Activated T-cell treated with anti-CD3 and anti-CD28 coated beads, Interleukin-2, amount 50 U/mL, for 24 hours (primary cell): ENCODE measurements at places on chromosomes 12 and 14.

- DNase-seq: no peak
These were observed 35.9 kb downstream of the RBM19 start for GRCh38 chr12:113930249-113930648.

GRCh38 chr14:73712071-73712506 is 2.1 kb downstream of the PNMA1 start:
- no peak for DNase-seq

- DNase-seq: no peak
These were observed 308.4 kb upstream of the LRFN5 start for GRCh38 chr14:41298328-41298690.

GRCh38 chr12:113220593-113221180 is 577 bp upstream of the TPCN1 start:
- DNase-seq: no peak

DNA sequence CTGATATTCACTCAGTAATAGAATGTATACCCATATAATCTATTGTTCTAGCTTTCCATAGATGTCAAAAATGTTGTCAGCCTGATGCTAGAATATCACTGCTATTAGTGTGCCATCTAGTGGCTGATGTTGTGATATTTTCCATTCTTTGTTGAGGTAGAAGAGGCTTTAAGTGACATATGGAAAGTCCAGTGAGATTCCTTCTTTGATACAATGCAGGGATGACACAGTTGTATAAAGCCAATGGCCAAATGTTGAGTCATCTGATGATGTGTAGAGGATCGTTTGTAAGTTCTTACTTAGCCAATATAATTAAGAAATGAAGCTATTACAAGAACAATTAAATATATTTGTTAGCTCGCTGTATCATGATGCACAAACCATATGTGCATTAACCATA is 58.1 kb upstream of the PCED1B start:
- no peak for DNase-seq

DNA sequence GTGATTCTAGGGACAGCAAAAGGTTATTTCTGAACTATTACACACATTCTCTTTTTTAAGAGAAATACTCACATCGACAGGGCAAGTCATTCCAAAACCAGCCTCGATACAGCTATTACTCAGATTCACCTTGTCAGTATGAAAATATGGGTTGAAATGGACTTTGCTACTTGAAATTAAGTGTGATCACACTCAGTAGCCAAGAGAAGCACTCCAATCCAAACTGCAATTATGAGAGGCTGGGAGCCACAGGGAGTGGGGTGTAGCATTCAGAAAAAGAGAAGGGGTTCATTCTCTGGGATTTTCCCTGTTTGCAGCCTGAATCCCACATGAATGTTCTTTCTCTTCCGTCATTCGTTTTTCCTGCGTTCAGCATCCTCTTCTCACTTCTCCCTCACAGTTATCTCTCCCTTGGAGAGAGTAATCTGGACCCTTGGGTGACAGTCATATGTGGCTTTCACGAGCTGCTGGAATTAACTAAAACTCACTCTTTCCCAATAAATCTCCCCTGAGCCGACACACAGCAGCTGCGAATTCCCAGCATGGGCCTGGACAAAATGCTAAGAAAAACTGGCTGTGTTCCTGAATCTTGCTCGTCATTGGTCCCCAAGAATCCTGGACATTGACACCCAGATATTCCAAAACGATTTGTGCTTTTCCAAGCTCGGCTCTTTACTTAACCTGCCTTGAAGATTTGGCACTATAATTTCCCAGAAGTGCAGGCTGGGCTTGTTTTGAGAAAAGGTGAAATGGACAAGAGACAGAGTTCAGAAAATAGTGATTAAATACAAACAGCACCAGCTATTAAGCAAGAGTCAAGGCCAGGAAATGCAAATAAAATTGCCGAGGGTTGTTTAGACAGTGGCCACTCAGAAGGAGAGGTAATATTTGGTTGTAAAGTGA is 199.5 kb upstream of the PLEKHG7 start:
- DNase-seq: no peak

- no peak for DNase-seq
These were observed 39.4 kb upstream of the CSRNP2 start for GRCh38 chr12:51122844-51123243.

DNA sequence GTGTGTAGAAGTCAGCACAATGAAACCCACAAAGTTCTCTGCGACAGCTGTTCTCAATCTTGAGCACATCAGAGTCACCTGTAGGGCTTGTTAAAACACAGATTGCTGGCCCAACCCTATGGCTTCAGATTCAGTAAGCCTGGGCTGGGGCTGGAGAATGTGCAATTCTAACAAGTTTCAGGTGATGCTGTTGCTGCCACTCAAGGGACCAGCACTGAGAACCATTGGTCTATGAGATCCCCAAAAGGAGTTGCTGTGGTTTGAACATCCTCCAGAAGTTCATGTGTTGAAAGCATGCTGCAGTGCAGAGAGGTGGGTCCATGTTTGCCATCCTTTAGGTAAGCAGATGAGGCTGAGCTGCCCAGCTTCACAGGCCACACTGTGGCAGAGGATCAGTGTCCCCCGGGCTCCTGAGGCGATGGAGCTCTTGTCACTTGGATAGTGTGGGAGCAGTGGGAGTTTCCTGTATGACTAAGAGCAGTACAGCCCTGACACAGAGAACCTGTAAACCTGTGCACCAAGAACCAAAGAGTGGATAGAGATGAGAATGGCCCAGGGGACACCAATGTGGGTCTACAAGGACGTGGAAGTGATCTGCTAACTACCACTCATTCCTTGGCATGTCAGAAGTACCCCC is 8.0 kb upstream of the RTRAF start:
- no peak for DNase-seq

GRCh38 chr12:8948701-8949341 is 624 bp downstream of the M6PR start:
- peak; percentile 41 for DNase-seq

DNA sequence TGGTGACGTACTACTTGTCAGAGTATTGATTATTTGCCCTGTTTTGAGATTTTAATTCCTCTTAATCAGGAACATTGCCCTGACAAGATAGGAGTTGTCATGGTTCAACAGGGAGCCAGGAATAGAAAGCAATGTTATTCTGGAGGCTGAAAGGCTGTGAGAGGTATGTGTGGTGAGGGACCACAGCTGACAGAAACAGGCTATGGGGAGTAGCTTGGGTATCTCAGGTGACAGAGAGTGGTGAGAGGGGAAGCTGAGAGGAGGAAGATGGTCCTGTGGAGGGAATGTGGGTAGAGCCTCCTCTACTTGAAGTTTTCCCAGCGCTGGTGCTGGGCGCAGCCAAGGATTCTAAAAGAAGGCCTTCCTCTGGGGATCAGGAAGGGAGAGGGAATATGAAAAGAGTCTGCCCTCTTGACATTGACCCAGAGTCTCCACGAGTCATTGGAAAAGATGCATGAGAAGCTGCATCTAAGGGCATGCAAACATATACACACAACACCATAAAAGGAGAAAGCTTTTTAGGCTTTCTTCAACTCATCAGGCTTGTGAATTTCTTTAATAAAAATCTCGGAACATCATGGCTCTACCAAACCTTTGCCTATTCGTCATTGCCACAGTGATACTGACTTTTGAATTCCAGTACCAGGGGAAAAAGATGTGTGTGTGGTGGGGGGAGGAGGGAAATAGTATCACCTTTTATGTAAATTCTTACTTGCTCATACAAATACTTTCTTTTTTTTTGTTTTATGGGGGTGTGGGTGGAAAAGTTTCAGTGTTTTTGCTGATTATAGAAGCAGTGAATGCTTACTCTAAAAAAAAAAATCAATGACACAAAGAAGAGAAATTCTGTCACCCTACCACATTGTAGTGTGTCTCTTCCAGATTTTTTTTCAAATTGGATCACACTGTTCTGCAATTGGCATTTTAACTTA is 39.9 kb upstream of the DHRS7 start:
- DNase-seq: no peak

DNA sequence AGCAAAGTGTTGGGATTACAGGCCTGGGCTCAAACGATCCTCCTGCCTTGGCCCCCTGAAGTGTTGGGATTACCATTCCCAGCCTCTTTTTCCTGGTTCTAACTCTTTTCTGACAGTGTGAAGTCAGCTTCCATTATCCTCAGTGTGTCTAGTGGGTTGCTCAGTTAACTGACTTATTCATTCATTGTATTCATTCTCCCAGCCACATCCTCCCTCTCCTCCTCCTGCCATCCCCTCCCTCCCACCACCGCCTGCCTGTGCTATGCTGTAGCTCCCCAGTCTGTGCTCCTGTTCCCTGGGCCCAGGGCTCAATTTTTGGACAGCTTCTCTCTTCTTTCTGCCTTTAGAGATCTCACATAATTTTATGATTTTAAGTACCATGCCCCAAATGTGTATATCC is 19.4 kb downstream of the ATP6V0A2 start:
- no peak for DNase-seq

- no peak for DNase-seq
These were observed 536.8 kb upstream of the ATP2B1 start for GRCh38 chr12:90245391-90245790.

DNA sequence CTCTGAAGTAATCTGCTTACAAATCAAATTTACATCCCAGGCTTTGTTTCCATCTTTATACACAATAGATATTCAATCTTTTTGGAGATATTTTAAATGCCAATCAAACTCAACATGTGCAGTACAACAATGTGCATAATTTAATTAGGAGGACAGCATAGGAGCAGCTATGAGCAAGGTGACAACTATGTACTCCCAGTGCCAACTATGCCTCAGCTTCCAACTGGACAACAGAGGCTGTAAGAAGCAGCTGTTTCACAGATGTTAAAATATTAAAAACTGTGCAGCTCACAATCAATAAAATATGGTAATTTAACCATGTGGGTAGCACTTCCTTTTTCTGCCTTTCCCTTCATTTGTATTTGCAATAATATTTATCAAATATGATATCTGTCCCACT is 99.9 kb downstream of the ST8SIA1 start:
- no peak for DNase-seq

DNA sequence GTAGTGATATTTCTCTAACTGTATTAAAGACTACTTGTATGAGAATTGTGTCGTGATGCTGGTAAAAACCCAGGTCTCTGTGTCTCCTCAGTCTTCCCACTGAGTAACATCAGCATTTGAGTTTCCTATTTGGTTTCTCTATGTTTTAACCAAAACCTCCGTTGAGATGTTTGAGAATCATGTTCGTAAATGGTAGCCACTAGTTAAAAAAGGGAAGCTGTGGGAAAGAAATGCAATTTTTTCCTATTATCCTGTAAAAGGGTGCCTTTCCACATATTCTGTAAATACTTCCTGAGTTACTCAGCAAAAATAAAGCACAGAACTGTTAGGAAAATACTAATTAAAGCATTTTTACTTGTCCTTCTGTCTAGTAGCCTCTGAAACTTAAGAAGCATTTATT is 7.0 kb downstream of the CLEC1B start:
- no peak for DNase-seq

DNA sequence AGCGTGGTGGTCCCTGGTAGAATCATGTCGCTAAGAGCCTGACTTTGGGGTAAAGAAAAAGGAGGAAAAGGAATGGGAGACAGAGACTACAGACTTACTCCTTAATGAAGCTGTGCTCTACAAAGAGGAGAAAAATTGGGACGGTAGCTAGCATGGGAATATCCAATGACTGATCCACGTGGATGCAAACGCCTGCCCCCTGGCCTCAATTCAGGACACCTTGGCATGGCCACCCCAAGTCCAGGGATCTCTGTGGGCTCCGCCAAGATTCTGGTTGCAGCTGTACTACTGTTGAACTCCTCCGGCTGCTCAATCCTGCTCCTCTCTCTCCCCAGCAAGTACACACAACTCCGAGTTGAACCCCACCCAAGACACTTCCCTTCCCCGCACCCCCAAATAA is 70.5 kb upstream of the DIO3 start:
- no peak for DNase-seq

DNA sequence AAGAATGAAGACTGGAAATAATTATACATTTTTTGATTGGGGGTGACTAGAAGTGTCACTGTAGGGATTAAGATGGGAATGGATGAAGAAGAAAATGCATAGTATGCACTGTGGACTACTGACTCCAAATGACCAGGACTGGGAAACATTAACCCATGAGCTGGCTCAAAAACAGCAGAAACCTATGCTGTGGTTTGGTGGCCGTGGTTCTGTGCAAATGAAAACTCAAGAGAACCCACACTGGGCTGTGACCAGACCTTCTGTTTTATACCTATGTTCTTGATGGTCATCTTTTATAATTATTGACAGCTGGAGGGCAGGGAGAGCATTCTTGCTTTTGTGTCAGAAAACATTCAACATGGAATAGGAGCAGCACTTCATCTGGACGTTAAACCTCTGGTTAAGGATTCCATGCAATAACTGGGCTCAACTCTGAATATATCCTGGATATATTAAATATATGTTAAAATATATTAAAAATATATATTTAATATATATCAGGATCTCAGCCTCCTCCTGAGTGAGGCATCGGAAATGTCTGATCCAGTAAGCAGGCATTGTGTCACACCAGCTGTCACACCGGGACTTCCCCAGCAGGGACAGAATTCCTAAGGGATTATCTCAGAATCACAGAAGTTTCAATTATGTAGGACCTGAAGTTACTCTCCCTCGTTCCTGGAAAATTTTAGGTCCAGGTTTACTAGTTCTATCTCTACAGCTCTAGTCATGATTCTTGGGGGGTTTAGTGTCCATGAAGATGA is 48.5 kb downstream of the BBS10 start:
- no peak for DNase-seq

DNA sequence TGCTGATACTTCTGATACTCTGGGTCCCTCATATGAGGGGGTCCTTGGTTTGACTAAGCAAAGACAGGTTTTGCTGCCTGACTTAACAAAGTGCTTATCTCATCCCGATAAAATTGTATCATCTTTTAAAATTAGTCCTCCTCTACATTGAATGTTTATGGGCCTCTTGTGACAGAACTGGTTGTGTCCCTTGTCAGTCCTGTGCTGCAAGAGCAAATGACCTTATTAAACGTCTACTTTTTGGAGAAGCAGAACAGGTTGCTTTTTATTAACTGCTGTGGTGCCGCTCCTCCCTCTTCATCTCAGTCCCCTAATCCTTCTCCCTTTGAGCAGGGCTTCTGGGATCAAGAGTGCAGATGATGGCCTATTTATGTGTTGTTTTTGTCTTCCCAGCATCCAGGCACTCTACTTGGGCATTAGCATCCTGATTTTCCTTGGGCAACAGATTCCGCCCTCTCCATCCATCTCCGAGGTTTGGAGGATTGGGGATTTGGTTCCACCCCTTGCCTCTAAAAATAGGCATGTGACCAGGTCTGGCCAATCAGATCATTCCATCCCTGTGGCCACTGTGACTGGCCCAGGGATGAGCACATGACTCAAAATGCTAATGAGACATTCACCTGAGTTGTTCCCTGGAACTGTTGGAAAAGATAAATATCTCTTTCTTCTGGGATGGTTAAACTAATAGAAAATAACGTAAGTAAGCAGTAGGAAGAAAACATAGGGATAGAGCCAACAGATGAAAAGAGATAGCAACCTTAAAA is 2.9 kb upstream of the DENR start:
- DNase-seq: peak; percentile 16

DNA sequence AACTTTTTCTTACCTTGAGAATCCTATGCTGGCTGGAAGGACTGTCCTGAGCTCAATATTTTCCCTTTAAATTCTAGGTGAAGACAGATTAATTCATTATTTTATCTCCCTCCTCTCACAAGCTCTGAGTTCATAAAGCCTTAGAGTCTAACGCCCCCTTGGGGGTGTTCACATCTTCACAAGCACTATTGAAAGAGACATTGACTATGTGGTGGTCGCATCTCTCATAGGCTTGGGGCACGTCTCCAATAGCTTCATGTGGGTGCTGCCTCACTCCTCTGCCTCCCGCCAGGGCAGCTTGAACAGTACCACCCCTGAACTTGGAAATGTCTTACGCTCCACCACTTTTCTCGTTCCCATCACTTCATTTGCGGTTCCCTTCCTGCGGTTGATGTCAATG is 106.2 kb downstream of the UNC79 start:
- no peak for DNase-seq
